ENCODE measurements at places on chromosomes 11 and 22. TPM values are rescaled to one million over a fixed set of nuclear protein-coding genes. Genes with fewer than 3 reads are reported as not detected.

MUC6 gene
- total RNA-seq, result not detected

TRIM29 gene
- not detected for total RNA-seq

NEFH gene
- 11.6 TPM for total RNA-seq

TRMU gene
- 55.4 TPM for total RNA-seq

MICAL2 gene
- total RNA-seq, result 12.6 TPM

DNA sequence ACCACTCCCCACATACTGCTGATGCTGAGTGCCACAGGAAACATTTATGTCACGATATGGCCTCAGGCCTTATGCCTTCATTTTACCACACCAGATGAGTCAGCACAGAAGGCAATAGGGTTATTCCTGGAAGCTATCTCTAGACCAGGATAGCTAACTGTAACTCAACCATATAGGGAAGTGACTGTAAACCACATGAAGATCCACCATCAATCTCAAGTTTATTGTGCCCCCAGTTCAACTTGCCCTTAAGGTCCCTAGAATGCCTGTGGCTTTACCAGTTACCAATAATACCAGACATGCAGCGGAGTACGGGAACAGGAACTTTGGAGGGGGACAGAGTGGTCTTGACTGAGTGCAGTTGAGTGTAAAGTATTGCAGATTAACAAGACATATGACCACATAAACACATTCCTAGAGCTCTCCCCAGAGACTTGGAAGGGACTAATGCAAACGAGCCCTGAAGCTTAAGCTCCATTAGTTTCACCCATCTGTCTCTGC is 180.9 kb downstream of the KIF18A start:
- DNase-seq, result peak; percentile 20

GRCh38 chr11:2536440-2536989 is 91.7 kb downstream of the KCNQ1 start:
- DNase-seq, result no peak

DNA sequence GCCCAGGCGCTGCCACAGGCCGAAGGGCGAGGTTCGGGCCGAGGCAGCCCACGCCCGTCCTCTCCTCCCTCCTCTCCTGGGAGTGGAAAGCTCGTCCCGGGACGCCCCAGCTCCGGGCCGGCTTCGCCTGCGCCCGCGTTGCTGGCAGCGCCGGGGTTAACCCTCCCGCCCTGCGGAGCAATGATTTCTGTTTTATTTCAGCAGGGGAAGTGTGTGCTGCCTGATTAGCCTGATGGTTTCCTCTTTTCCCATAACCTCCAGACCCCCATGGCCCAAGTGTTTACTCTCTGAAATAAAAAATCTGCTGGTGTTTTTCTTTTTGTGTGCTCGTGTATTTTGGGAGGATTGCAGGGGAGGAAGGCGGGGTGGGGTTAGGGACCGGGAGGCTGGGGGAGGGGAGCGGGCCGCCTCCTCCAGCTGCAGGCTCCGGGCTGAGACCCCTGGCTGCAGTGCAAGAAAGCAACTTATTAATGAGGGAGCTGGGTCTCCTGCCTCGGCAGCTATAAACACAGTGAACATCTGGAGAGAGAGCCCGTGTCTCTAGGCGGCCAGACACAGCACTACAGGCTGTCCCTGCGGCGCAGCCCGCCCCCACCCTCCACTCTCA is 38.6 kb downstream of the ETS1 start:
- DNase-seq, result no peak

- DNase-seq, result no peak
Observed at GRCh38 chr22:26672060-26672471, 14.7 kb downstream of the MIAT start.

GRCh38 chr11:99325847-99326246 is 305.1 kb downstream of the CNTN5 start:
- no peak for DNase-seq

DNA sequence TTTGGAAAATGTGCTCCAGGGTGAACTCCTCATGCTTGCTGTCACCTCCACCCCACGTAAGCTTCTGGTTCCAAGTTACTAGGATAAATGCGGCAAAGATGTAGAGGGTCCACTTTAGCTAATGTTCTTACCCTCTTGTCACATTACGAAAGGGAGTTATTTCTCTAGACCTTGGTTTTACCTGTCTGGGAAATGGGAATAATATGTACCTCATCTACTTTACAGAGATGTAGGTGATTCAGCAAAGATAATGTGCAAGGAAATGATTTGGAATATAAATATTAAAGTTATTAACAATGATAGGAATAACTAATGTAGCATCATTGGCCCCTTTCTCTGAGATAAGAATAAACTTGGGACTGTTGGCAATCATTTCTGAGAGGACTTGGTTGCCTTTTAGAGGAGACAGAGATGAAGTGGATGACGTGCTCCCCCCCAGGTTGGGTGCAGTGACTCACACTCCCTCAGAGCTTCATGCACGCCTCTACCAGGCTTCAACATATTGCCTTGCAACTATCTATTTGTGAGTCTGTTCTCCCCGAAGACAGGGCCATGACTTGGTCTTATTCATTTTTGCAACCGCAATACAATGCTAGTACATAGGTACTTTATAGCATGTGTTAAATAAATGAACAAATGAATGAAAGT is 97.1 kb downstream of the ME3 start:
- no peak for DNase-seq

GRCh38 chr22:43985532-43985931 is 30.3 kb downstream of the SAMM50 start:
- no peak for DNase-seq

Measured in G401 (cell line).